ENCODE measurements at places on chromosomes 3 and 15.

DNA sequence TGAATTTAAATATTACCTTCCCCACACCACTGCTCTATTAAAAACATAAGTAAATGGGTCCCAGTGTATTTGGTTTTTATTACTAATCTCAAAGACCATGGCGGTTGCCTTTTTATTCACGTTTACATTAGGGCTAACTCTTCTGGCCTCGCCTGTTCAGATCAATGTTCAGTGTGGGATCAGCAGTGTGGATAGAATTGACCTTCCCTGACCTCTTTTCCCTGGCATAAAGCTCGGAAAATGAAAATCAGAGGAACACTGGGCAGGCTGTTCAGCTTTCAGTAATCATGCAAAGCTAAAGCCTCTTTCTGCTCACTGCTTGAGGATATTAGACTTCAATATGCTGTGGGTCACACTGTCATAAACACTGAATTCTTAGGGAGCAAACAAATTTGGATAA is 422.6 kb upstream of the ONECUT1 start:
- no peak for DNase-seq

DNA sequence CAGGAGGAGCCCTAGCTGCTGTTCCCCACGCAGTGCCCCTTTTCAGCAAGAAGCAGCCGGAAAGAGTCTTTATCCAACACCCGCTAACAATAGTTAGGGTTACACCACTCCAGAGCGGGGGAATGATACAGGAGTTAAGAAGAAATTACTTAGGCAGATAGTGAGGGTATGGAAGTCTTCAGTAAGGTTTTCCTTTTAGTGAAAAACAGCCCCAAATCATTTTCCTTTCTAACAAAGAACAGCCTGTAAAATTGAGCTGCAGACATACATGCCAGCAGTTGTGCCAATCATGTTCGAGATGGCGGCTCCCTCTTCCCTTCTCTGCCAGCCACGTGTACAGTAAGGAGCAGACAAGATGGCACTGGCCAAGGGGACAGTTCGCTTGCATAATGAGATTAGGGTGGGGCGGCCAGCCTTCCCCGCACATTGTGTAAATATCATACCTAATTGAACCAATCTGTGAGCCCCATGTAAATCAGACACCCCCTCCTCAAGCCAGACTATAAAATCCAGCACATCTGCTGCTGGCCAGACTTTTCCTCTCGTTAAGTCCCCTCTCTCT is 18.5 kb upstream of the SENP5 start:
- DNase-seq = no peak

GRCh38 chr15:83289160-83289559 is 4.7 kb upstream of the BNC1 start:
- no peak for DNase-seq

- DNase-seq = no peak
Measured at GRCh38 chr15:71350622-71351378, 235.5 kb downstream of the THSD4 start.

- DNase-seq = no peak
Measured at GRCh38 chr3:111283165-111283564, 211.5 kb downstream of the NECTIN3 start.

GRCh38 chr3:115018694-115019093 is 128.4 kb downstream of the ZBTB20 start:
- no peak for DNase-seq

GRCh38 chr3:177284383-177284881 is 87.2 kb upstream of the TBL1XR1 start:
- DNase-seq = no peak

DNA sequence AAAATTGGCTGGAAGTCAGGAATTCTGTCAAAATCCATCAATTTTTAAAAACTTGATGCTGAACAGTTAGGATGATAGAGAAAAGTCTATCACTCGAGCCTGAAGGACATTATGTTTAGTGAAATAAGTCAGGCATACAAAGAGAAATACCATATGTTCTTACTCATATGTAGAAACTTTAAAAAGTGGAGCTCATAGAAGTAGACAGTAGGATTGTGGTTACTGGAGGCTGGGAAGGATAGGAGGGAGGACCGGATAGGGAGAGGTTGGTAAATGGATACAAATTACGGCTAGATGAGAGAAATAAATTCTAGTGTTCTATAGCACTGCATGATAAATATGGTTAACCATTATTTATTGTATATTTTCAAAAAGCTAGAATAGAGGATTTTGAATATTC is 389.5 kb upstream of the RASGRP1 start:
- no peak for DNase-seq

DNA sequence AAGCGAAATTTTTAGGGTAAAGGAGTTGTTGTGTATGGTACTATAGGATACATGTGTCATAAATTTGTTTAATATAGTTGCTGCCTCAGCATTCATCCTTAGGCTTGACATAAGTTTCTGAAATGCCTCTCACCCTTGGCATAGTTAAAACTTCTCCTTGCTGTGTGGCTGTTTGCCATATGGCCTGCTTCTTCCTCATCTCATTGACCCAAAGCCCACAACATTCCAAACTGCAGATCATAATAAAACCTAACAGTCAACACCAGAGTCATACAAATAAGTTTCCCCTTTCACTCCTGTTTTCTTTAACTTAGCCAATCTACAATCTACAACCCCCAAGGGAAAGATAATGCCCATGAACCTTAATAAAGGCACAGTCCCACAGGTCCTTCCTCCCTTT is 136.6 kb downstream of the TMCC1 start:
- no peak for DNase-seq

DNA sequence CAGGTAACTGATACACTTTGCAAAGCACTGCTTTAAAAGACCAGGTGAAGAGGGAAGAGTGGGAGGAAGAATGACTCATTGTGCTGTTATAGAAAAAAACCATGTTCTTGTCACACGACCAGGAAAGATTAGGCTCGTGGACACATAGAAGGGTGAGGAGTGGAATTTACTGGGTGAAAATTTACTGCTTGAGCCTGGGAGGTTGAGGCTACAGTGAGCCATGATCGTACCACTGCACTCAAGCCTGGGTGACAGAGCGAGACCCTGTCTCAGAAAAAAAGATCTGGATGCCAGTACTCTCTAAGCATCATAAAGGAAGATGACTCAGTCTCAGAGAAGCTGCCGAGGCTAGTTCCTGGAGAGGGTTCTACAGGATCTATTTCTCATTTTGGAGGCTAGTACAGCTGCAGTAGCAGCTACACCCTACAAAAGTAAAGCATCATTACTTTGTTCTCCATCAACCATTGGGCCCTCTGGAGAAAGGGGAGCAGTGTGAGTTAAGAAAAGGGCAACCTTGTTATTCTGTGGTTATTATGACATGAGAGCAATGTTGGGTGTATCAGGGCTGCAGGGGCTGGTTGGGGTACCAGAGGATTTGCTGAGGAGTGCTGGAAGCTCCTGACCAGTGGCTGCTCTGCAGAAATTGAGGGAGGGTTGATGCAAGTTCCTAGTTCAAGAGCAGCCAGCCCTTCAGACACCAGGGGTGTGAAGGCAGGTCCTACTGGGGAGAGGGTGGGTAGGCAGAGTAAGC is 75.4 kb downstream of the CMTM8 start:
- no peak for DNase-seq

GRCh38 chr3:58899953-58900298 is 149.9 kb downstream of the CFAP20DC start:
- DNase-seq = no peak

DNA sequence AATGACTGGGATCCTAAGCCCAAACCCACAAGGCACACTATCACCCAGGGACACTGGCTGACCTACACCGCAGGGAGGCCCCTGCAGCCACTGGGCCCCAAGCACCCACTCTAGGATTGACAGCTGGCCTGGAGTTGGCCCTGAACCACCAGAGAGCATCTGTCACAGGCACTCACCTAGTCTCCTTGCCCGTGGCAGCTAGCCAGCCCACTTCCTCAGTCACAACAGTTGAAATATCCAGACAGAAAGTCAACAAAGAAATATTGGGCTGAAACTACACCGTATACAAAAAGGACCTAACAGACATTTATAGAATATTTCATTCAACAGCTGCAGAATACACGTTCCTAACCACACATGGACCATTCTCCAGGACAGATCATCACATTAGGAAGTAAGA is 5.2 kb upstream of the SPINK8 start:
- DNase-seq = no peak

DNA sequence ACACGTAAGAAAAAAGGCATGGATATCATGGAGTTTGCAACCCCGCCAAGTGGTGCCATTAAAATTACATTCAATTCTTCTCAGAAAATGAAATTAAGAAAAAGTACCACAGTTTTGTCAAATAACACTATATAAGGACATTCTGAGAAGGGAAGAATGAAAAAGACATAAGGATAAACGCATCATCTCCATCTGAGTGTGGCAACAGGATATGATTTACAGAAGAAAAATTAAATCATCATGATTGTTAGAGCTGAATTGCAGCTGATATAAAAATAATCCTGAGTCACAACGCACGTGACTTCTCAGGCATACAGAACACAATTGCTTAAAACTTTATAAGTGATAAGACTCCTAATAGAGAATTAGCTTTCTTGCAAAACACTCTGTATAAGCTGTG is 133.8 kb downstream of the GREM1 start:
- no peak for DNase-seq

GRCh38 chr3:156632601-156633000 is 41.8 kb upstream of the TIPARP start:
- DNase-seq = no peak

DNA sequence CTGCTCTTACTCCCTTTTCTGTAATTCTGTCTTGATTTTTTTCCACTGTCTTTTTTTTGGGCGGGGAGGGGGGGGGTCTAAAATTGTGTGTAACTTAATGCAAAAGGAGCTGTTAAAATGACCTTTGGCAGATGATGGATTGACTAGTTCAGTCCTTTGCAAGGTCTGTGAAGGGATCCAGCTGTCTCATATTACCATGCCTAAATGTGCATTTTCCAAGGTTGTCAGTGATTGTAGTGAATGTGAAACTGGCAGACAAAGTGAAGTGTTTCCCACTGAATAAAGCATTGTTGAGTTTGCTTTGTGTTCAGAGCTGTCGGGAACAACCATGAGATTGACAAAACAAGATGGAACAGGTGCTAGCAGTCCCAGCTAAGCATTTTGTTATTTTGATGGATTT is 110.1 kb upstream of the SKOR1 start:
- DNase-seq = no peak

DNA sequence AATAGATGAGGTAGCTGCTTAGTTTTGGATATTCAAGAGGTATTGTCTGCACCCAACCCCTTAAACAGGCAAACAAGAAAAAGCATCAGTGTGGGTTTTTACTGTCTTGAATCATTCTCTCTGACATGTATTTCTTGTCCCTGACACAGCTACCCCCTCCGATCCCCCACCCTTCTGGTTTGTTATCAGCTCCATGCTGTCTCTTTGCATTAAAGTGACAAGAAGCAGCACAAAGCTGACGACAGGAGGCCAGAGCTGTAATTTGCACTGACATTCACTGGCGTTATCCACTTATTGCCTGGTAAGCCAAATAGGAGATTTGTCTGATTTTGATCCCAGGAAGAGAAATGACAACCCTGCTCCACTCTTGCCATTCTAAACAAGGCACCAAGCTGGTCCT is 83.3 kb upstream of the SNRK start:
- no peak for DNase-seq

GRCh38 chr15:93298901-93299300 is 209.9 kb upstream of the RGMA start:
- no peak for DNase-seq

GRCh38 chr15:55683376-55683775 is 59.6 kb downstream of the PRTG start:
- DNase-seq = no peak

DNA sequence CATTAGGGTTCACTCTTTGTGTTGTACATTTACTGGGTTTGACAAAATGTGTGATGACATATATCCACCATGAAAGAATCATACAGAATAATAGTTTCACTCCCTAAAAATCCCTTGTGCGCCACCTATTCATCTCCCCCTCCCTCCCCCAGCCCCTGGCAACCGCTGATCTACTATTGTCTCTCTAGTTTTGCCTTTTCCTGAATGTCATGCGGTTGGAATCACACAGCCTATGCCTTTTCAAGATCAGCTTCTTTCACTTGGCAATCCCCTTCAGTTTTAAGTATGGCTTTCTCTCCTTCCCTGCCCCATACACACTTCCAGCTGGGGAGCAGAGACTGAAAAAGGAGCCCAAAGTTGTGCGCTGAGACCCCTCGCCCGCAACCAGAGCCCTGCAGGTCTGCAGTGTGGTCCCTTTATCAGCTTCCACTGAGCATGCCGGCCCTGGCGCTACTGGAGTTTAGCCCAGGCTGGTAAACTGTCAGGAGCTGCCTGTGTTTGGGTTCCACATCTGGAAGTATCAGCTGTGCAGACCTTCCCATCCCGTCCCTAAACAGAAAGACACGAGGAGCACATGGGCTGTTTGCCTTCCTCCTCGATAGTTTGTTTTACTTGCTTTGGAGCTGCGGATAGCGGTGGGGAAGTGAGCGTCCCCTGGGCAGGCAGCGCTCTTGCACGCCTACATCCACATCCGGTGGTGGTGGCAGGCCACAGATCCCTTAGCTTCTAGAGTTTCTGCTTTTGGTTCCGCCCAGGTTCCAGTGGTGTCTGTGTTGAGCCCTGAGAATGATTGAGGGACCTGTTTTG is 12.3 kb downstream of the BOC start:
- DNase-seq = no peak

GRCh38 chr3:169603661-169604060 is 59.9 kb downstream of the MECOM start:
- no peak for DNase-seq

DNA sequence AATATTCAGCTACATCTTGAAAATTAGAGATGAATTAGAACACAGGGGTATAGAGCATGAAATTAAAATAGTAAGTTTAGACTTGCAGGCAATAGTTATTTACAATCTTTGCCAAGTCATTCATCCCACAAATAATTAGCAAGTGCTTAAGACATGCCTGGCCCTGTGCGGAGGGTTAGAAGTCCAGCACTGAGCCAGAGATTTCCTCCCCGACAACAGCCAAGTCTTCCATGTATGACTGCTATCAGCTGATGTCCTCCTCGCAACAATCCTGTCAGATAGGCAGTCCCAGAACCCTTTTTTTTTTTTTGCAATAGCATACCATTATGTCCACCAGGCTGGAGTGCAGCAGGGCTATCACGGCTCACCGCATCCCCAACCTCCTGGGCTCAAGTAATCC is 14.6 kb downstream of the SIN3A start:
- no peak for DNase-seq

DNA sequence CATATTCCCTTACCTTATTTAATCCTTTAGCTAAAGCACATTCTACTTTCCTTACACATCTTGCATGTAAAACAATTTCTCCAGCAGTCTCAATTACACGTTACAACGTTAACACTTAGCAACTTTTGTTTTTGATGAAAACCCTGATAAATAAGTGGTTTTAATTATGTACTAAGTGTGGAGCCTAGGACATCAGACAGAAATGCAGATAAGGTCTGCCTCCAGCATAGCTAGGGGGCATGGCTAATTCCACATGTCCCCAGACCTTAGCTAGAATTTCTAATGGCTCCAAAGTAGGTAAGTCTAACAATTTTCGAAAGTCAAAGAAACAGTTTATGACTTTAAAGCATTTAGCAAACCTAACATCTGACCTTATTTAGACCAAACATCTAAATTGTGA is 77.4 kb upstream of the TERB2 start:
- DNase-seq = no peak

DNA sequence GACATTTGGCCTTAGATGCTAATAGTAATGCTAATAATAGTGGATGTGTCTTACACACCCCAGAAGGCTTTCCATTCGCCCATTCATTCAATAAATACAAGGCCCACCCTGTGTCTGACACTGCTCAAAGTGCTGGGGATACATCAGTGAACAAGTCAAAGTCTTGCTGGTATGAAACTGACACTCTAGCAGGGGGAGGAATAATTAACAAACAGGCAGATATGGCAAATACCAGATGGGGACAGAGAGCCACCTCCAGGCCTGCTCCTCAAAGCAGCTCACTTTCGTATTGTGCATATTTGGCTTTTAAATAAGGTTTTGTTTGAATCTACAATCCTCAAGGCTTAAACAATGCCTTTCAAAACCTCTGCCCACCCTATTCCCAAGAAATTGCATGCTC is 28.3 kb upstream of the LYZL4 start:
- no peak for DNase-seq

Measured in OCI-LY7 (cell line).